ENCODE measurements at places on chromosomes 2 and 18. TPM values are rescaled to one million over a fixed set of nuclear protein-coding genes. Genes with fewer than 3 reads are reported as not detected.

Gene SERPINB10
- polyA plus RNA-seq, result not detected

Gene USP14
- 57.1 TPM for polyA plus RNA-seq

DNA sequence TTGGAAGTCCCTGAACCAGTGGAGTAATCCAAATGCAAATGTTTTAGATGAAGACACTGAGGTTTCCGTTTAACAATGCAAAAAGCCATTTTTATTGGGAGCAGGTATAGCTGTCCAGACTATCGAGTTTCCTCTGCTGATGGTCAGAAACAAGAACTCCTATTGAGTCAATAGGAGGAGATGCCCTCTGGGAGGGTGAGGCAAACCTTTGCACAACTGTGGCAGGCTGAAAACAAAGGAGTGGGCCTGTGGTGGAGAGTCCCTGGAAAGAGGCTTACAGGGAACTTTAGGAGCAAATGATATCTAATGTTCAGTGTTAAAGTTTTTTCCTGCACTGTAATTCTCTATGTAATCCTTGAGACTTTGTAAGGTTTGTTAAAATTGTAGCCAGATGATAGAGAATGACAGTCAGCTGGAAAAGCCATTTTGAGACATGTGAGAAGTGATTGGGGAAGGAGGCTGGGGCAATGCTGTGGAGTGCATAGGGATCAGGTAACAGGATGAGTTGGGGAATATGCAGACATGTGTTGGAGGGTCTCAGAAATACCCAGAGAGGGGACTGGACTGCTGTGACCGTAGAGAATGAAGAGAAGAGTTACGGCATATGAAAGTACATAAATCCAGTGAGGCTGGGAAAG lies 15.1 kb upstream of the EML4 start:
- DNase-seq, result no peak

GRCh38 chr2:70771446-70771845 lies 3.4 kb upstream of the ADD2 start:
- no peak for DNase-seq

DNA sequence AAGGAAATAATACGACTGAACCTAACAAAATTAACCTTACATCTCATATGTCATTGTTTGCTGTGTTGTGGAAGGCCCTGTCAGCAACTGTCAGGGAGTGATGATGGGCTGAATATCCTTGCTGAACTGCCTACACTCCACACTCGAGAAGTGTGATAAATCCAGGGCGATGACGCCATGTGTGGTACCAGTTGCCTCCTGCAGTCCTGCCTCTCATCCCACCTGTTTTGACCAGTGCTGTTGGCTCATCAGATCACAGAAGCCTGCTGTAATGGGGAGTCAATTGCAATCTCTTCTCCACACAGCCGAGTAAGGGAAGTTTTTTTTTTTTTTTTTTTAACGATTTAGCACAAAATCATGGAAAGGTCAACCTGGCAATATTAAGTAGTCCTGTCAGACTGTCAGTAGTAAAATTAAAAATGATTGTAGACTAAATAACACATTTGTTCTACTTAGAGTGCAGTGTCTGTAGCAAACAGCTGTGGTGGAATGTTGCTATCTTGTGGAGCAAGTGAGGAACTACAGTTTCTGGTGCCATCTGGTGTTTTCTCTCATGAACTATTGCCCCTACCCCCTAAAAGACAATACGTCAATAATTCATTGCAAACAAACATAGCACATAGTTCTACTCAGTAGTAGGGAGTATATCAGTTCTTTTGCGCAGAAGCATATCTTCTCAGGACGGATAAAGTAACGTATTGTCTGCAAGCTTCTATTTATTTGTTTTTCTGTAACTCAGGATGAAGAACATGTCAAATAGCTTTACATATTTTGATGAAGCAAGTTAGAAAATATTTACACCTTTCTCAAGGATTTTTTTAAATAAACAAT lies 347.6 kb downstream of the CTNNA2 start:
- no peak for DNase-seq

DNA sequence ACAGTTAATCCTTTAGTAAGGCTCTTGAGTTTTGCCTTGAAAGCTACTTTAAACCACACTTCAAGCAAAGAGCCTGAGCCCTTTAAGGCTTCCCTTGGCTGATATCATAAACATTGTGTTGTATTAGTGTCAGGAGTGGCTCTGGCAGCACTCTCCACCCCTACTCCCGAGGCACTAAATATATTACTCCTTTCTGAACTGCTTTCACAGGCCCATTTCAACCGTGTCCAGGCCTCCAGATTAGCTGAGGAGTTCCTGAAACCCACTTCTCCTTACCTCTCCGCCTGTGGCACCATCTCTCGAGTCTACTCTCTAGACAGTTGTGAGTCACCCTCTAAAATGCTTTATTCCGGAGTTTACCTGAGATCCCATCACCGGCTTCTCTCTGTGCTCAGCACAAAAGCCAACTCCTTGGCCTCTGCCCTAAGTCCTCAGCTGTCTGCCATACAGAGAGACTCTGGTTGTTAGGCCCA lies 14.4 kb upstream of the STON1 start:
- DNase-seq, result no peak

- DNase-seq, result no peak
Observed at GRCh38 chr2:67311536-67311935, 85.6 kb upstream of the ETAA1 start.

Measured in renal cortex interstitium (tissue), 15 donors.